Astrocyte (in vitro differentiated cells and primary cell): ENCODE measurements at places on chromosomes 3 and 15. TPM values are rescaled to one million over a fixed set of nuclear protein-coding genes. Genes with fewer than 3 reads are reported as not detected.

GRCh38 chr3:50622881-50623280 lies 5.9 kb downstream of the MAPKAPK3 start:
- no peak for DNase-seq

DNA sequence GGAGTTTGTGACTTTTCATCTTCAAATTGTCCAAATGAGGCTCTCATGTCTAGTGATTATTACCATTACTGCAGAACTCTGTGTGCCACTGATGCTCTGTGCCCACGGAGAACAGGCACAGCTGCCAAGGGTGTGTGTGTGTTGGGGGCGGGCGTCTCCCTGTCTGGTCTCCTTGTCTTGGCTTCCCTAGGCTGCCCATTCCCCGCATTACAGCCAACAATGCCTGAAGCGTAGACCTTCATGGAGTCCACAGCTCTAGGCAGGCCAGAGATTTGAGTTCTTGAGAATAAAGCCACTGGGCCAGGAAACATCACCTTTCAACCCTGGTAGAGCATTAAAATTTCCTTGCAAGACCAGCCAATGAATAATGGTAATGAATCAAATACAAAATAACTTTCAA lies 42.7 kb downstream of the CCNB2 start:
- no peak for DNase-seq

DNA sequence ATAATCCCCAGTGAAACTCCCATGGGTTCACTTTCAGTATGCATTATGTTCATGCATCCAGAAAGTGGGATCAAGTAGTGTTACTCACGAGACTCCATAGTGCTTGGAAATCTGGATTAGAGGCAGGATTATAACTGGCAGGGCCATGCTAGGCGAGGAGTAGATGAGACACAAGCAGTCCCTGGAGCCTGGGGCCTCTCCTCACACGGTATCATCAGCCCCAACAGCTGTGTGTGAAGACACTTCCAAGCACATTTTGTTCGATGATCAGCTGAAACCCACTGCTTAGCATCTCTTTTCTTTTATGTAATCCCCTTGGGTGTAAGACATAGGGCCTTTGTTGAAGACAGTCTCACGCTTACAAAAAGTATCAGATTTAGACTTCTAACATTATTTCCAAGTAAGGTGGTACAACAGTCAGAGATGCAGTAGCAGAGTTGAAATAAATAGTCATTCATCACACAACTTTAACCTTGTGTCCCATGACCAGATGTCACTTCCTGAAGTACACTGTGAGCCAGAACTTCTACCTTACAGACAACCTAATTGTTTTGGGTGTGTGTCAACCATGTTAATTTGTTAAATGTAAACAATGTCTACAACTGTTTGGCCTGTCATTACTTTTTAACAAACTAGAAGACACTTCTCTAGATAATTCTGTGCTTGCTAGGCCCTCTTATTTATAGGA lies 116.9 kb downstream of the GADL1 start:
- DNase-seq: no peak

ECE2 gene
- not detected in 2 replicates for total RNA-seq

CFAP161 gene
- 0.27 TPM in 1 of 2 replicates, not detected in the other for total RNA-seq

- DNase-seq: peak; percentile 76
These were observed 40.6 kb downstream of the AMOTL2 start for GRCh38 chr3:134333522-134334181.

GRCh38 chr15:71810256-71811035 lies at the start of gene NR2E3:
TSS of gene NR2E3 (plus strand) at chr15:71810554. CDS start at chr15:71810744, 190 bp downstream.
- no peak for DNase-seq

- no peak for DNase-seq
These were observed 62.7 kb downstream of the PDIA5 start for GRCh38 chr3:123129532-123129931.

DNA sequence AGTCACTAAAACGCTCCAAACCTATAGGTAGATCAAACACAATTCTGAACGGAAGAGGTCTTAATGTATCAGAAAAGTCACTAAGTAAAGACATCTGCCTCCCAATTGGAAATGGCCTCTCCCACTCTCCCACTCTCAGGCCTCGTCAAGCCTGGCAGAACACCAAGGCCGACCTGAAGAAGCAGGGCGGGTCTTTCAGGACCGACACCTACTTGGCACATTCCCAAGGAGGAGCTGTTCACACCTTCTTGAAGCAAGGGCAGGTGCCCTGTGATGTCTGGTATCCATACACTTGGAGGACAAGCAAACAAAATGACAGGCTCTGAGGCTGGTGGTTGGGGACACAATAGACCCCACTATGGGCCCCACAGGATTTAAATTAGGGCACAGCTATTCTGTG lies 30.0 kb downstream of the XXYLT1 start:
- DNase-seq: no peak

SELENOK gene
- total RNA-seq: 40.3 and 43.7 TPM in 2 replicates

- no peak for DNase-seq
These were observed 88.1 kb downstream of the VPS8 start for GRCh38 chr3:184899953-184900595.

DNA sequence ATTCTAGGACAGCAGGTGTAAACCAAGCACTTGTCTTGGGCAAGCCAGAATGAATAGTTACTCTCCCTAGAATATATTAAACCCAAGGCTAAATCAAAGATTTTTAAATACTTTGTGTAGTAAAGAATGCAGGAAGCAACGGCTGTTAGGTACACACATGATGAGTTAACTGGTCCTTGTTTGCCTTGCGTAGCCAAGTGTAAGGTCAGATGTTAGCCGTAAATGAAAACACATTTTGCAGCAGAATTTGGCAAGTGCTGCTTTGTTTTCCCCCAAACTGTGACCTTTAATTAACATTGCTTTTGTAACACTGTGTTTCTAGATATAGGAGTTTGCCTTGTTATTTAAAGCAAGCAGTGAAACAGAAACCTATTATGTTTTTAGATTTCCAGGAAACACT lies 368.7 kb downstream of the IL5RA start:
- DNase-seq: no peak

- no peak for DNase-seq
These were observed 50.4 kb downstream of the CCR4 start for GRCh38 chr3:33001889-33002288.

- DNase-seq: peak; percentile 65
These were observed 47.9 kb downstream of the YEATS2 start for GRCh38 chr3:183745300-183746098.

DNA sequence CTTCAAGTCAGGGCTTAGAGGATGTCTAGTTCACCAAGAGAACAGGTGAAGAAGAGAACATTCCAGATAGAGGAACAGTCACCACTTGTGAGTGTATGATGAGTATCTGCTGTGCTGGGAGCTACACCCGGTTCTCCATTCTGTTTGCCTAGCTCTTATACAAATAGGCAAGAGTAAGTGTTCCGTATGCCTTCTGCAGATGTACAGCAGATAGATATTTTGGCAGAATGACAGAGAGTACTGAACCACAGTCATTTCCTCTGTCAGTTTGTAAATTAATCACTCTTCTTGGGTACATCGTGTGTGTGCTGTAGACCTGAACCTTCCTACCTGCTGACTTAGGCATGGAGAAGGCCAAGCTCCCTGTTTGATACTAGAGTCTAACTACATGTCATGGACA lies 108.3 kb upstream of the CTDSPL start:
- no peak for DNase-seq

DNA sequence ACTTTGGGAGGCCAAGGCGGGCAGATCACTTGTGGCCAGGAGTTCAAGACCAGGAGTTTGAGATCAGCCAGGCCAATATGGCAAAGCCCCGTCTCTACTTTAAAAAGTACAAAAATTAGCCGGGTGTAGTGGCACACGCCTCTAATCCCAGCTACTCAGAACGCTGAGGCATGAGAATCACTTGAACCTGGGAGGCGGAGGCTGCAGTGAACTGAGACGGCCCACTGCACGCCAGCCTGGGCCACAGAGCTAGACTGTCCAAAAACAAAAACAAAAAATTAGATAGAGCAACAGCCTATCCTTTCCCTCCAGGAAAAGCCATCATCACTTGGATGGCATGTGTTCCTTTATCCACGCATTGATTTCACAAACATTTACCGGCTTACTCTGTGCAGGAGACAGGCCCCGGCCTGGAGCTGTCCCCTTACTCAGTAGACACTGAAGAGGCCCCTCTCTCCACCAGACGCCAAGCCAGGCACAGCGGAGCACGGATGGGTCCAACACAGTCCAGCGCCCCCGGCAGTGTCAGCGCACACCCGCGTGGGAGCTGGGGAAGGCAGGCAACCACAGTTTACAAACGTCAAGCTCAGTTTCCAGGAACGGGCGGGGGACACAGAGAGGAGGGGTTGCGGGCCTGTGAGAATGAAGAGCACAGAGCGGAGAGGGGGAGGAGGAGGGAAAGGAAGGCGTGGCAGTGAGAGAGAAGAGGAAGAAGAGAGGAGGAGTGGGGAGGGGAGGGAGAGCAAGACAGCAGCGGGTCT lies 3.1 kb downstream of the GP5 start:
- DNase-seq: peak; percentile 10

HTD2 gene
- total RNA-seq: 7.3 and 7.7 TPM in 2 replicates

DNA sequence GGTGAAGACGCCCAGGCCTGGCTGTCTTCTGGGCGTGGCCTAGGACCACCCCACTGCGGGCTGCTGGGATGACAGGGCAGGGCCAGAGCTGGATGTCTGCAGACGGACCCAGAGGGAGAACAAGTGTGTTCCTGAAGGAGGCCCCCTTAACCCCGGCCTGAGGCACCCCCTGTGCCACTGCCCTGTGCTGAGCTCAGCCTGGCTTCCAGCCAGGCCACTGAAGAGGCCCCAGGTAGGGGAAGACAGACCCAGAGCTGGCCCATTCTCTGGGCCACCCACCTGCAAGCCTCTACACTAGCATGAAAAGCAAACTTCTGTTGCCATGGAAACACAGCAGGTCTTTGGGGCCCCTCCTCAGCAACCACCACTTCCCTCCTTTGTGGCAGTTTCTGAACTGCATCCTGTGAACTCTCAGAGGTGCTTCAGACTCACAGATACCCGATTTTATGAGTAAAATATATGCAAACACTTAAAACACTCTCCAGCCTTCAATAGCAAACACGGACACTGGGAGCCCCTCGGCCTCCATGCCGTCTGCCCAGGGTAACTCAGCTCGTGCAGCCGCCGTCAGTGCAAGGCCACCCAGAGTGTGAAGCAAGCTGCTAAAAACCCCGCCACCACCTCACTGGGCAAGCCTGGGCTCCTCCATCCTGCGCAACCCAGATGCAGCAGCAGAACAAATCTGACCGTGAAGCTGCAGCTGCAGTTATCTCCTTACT lies 42.5 kb downstream of the CMTM6 start:
- no peak for DNase-seq
